ENCODE measurements at places on chromosomes 7 and 10. TPM values are rescaled to one million over a fixed set of nuclear protein-coding genes. Genes with fewer than 3 reads are reported as not detected.

GRCh38 chr10:4632757-4633156, 193.2 kb upstream of the AKR1E2 start:
- no peak for DNase-seq

- no peak for DNase-seq
Measured at GRCh38 chr10:5776881-5777197, 36.4 kb downstream of the GDI2 start.

DNA sequence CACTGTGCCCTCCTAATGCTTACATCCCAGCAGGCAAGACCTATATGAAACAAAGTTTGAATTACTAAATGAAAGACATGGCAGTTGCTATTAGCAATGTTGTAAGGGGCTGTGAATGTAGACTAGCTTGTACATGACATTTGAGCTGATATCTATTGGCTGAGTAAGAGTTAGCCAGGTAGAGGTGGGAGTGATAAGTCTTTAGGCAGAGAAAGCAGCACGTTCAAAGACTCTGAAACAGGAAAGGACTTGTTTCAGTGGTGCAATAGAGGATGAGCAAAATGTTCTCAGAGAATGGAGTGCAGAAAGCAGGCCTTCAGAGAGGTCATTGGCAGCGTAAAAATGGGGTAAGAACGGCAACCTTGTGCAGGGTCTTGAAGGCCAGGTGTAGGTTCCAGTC, 687.6 kb downstream of the AUTS2 start:
- no peak for DNase-seq

DNA sequence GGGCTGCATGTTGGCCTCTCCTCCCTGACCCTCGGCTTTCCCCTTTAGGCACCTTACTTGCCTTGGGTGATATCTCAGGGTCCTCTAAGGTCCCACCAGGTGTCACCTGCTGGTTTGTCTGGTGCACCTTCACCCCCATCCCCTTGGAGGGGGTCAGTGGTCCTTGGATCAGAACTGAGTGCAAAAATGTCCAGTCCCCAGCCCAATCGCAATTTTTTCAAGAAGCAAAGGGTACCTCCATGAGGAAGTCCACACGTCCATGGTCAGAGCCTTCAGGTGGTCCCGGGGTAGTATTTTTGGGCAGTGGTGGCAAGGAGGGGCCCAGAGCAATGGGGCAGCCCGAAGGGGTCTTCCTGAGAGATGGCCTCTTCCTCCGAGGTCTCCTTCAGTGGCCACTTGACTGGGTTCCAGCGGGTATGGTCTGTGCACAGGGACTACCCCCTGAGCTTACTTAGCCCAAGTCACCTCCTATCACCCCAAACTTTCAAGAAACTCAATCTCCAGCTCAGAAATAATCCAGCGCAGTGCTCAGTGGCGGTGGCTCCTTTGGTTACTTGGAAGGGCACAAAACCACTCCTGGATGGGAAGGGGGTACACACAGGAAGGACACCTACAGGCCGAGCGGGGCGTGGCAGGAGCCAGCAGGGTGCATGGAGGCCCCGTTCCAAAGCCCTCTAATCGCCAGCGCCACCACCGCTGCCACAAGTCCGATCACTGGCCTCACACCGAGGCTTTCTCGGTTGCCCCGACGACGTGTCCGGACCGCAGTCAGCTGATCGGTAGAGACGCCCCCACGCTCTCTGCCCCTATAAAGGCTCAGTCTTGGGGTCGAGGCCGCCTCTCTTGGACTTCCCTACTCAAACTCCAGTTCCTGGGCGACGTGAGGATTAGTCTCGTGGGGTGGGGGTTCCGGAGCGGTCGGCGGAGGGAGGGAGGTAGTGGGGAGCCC, 4.5 kb downstream of the SAP25 start:
- DNase-seq, result peak; percentile 73

- DNase-seq, result no peak
Measured at GRCh38 chr7:108330227-108330626, 126.0 kb downstream of the NRCAM start.

DNA sequence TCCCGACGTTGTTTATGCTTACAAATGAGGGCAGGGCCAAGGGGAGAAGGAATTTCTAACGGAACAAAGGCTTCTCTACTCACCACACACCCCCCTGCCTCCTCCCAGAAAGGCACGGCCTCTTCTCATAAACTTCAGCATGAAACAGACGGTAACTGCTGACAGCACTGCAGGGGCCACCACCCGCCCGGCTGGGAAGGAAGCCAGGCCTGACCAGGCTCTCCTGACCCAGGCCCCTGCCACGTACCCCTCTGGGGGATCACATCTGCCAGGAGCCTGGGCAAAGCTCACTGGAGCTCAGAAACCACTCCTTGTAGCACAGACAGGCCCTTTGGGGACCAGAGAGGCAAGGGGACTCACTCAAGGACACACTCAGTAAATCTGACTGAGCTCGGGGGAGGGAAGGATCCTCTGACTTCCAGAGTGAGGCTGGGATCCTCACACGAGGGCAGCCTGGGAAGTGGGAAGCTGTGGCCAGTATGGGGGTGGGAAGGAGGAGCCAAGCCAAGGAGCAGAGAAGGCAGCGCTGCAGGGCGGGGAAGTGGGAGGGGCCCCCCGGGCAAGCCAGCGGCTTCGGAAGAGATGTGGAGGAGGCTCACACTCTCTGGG, 46.1 kb downstream of the ZCCHC24 start:
- DNase-seq, result no peak

DNA sequence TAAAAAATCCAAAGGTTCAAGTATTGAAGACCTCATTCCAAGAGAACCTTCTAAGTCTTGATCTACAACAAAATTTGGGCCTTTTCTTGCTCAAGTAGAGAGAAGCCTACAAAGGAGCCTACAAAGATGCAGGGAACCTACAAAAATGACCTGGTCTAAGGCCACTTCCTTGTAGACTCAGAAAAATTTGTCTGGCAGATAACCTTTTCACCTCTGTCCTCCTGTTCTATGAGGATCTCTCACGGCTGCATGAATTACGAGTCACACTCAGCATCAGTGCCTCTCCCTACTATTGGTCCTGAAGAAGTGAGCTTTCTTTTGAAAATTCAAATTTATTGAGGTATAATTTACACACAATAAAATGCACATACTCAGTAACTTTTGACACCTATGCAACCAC, 29.3 kb downstream of the CCNJ start:
- no peak for DNase-seq

DNA sequence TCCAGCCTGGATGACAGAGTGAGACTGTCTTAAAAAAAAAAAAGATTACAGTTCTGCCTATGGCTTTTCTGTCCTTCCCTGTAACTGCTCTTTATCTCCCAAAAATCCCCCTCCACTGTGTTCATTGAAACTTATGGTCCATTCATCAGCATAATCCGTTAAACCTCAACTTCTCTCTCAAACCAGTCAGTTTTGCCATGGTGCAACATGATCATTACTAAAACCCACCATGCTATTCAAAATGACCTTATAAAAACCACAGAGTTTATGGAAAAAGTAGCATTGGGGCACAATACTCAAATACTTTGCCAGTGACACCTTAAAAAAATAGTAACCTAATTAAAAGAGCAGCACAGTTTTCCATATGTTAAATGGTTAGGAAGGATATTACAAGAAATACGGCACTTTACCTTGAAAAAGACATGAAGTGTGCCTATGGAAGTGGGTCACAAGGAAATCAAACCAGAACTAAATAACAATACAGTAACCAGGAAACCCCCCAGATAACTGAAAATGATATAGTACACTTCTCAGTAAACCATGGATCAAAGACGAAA, 74.0 kb upstream of the ST8SIA6 start:
- DNase-seq, result no peak

DNA sequence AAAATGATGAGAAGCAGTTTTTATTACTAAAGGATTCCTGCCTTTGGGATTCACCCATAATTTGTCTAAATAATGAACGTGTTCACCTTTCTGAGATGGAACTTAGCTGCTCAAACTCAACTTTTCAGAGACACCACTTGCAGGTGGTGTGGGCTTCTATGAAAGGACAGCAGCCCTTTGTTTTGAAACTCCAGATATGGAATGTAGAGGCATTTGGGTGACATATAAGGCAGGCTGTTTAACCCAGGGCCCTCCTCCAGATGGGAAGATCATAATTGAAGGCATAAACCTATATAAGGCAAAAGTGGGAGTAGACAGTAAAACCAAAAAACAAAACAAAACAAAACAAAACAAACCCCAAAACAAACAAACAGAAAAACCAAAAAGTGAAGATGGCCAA, 11.9 kb upstream of the HUS1 start:
- DNase-seq, result no peak

- DNase-seq, result no peak
Measured at GRCh38 chr10:62437696-62438095, 63.5 kb downstream of the ZNF365 start.

- DNase-seq, result no peak
Measured at GRCh38 chr10:124210263-124210662, 116.9 kb upstream of the CHST15 start.

DNA sequence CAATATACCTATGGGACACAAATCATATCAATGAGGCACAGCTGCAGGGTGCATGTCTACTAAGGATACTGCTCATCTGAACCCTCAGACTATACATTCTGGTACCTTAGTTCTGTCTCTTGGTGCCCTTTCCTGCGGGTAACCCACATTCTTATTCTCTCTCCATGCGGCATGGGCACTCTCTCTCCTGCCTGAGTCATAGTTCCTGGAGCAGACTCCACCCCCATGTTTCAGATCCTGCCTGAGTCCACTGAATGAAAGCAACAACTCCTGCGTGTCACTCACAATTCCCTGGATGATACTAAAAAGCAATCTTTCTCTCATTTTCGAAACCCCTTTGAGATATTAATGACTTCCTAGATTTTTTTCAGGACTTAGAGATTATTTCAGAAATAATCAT, 653.1 kb upstream of the C7orf33 start:
- DNase-seq, result no peak

DNA sequence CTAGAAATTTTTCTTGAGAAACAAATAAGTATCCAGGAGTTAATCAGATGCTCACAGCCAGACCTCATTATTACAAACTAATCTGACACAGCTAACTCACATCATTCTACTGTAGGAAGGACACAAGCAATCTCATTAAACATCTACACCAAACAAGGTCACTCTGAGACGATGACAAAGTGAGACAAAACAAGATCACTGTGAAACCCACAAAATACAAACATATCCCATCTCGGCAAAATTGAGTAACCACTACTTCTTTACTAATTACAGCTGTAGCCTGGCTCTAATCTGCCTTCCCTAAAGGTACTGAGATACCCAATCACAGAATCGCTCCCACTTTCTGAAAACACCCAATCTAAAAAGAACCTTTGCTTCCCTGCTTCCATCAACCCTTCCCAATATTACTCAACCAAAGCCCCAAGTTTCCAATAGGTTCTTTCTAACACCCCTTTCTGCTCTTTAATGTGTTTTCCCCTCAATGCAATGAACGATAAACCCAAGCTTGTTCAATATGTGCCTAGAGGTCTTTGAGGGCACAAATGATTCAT, 26.9 kb downstream of the CCDC6 start:
- DNase-seq, result no peak

GRCh38 chr10:99329554-99330346, 594 bp downstream of the CNNM1 start:
- no peak for DNase-seq

DNA sequence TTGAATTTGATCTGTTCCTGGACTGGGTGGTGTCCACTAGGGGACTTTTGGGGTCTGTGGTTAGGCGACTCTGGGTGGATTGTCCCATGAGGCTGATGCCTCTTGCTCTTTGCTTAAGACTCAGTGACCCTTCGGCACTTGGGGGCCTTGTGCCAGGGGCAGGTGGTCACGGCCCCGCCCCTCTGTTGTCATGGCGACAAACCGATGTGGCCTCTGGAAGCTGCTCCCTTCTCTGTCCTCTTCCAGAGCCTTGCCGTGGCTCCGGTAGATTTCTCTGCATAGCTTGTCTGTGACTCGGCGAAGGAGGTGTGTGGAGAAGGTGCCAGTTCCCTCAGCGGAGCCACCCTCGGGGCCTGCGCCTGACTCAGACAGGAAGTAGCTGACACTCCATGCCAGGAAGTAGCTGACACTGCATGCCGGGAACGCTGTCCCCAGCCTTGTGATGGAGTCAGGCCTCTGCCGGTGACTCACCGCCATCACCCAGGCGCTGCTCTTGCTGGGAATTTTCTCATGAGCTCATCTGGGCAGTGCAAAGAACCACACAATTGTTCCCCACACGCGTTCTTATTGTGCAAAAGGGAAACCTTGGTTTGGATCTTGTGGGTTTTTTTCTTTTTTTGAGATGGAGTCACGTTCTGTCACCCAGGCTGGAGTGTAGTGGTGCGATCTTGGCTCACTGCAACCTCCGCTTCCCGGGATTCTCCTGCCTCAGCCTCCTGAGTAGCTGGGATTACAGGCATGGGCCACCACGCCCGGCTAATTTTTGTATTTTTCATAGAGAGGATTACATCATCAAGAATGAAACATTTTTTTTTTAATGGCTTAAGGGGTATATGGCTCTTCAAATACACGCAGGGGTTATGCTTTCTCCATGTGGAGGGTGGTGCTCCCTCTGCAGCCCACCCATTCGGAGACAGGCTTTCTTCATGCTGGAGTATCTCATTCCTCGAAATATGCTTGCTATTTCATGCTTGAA, 72.6 kb downstream of the PFKFB3 start:
- DNase-seq, result peak; percentile 95

DNA sequence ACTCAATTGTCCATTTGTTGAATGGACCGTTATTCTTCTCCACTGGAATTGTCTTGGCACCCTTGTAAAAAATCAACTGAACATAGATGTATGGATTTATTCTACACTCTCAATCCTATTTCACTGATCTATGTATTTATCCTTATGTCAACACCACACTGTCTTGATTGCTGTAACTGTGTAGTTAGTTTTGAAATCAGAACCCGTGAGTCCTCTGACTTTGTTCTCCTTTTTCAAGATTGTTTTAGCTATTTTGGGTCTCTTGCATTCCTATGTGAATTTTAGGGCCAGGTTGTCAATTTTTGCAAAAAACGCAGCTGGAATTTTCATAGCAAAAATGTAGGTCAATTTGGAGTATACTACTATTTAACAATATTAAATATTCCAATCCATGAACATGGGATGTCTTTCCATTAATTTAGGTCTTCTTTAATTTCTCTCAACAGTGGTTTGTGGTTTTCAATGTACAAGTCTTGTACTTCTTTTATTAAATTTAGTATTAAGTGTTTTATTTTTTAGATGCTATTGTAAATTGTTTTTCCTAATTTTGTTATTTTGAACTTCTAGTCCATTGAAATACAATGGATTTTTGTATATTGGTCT, 10.0 kb downstream of the CAMK2B start:
- no peak for DNase-seq

GRCh38 chr10:110268971-110269370, 35.7 kb downstream of the SMNDC1 start:
- no peak for DNase-seq

DNA sequence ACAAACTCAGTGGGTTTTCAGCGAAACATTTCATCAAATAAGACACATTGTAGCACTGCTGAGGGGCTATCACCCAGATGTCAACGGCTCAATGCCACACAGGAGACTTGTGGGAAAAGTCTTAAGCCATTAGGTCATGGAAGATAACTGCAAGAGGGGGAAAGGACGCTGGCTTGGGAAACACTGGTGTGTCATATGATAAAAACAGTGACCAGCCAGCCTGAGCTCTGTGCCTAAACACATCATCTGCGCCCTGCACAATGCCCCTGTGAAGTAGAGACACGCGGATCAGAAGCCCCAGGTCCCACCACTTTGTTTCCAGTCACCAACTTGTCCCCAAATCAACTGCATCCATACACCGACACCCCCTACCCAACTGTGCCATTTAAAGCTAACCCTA, 116.7 kb downstream of the TNS3 start:
- no peak for DNase-seq

Gene SEMA3A
- 1.4 TPM for total RNA-seq

Gene NUTM2B
- total RNA-seq, result 1.3 TPM

Gene NME8
- not detected for total RNA-seq

Gene ZNF25
- total RNA-seq, result 6.3 TPM

Gene WBP1L
- 23.9 TPM for total RNA-seq

Gene OR13A1
- total RNA-seq, result not detected

Gene FGFR2
- total RNA-seq, result not detected
